ENCODE measurements at places on chromosomes 2 and 18.

DNA sequence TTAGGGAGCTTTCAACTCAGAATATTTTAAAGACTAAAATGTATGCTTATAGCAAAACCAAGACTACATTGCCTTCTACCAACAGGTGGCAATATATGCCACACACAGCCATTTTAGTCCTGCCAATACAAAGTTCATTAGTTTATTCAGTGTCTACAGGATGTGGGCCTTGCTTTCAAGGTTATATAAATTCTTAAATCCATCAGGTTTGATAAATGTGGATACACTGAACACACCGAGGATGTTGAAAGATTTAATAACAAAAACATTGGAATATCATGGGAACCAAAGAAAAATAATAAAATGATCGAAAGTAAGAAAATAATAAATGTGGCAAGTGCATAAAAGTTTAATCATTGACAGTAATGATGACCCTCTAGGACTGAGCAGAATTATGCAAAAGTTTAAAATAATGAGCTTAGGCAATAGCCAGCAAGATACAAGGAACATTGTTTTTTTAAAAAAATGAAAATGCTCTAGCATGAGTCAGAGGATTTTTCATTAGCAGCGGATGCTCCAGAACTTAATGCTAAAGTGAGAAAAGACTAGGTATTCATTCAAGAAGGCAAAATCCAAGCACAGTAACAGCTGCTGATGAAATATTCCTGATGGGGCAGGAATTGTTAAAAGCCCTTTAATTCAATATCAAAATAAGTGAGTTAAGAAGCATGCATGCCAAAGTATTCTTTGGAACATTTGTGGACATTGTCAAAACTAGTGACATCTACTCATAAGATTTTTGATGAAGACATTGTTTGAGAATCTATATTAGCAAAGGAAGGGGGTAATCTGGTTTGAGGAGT lies 14.2 kb downstream of the SCN9A start:
- DNase-seq = no peak

DNA sequence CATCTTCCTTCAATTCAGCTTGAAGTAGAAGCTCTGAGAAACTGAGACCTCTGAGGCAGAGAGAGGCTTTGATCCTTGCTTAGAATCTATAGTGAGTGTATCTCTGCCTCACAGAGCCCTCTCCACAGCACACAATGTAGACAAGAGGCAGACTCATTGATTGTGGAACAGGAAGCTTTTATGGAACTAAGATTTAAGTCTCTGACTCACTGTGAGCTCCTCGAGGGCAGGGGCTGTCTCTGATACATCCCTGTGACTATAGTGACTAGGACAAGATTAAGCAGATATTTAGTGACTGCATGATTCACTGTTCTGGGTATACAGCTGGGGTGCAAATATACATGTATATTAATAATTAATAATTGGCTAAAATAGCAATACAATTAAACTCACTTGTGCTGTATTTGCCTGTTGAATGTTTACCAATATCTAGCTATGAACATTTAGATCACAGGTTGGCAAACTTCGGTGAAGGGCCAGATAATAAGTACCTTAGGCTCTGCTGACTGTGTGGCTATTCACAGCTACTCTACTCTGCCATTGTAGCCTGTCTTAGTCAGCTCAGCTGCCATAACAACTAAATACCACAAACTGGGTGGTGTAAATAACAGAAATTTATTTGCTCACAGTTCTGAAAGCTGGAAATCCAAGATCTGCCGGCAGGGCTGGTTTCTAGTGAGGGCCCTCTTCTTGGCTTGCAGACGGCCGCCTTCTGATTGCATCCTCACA lies 54.4 kb downstream of the ARHGEF4 start:
- no peak for DNase-seq

GRCh38 chr2:202965810-202966460 lies 48.7 kb upstream of the NBEAL1 start:
- DNase-seq = no peak

DNA sequence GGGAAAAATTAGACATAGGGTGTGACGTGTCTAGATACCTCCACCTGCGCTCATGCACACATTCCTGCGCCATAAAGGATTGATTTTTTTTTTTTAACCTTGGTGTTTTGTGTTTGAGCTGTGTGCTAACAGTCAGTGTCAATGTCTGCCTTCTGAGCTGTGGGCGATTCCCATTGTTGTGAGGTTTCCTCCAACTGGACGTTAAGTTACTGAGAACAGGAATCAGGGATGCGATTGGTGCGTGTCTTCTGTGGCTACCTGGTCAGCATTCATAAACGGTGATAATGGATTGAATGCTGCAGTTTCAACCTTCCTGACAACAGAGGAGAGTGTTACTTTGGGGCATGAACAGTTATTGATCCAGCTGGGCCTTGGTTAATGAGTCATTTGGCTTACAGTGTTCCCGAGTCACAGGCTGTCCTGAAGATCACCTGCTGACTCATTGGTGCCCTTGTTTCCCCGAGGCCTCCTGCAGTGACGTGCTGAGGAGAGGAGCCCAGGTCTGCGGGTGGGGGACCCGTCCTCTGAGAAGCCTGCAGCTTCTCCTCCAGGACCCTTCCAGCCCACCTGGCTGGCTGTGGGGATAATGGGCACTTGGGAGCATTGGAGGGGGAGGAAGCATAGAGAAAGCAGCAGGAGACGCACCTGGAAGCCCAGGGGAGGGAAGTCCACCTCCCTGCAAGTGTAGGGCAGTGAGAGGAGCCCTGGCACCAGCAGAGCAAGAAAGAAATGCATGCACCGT lies 25.8 kb upstream of the CABYR start:
- DNase-seq = no peak

DNA sequence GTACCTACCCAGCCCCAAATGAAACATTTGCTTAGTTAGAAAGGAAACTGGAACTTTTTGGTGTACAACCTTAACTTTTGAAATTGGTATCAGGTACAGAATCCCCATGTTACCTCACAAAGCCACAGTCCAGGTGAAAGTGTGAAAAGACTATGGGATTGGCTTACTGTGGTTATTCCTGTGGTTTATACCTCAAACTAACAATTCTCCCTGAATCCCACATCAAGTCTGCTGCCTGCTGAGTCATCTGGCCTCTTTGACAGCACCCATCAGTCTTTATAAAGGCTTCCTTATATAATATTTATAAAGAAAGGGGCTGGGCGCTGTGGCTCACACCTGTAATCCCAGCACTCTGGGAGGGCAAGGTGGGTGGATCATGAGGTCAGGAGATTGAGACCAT lies 164.6 kb downstream of the TMEM247 start:
- no peak for DNase-seq

- no peak for DNase-seq
Observed at GRCh38 chr2:128666596-128666995, 347.9 kb upstream of the HS6ST1 start.
